A172 (cell line): ENCODE measurements at places on chromosomes 1 and 21. TPM values are rescaled to one million over a fixed set of nuclear protein-coding genes. Genes with fewer than 3 reads are reported as not detected.

The DCDC2B gene
- not detected in 2 replicates for total RNA-seq

The ZMPSTE24 gene
- total RNA-seq: 86.7 and 131 TPM in 2 replicates

The DNMT3L gene
- not detected in 2 replicates for total RNA-seq

The SRM gene
- 28.2 and 28.4 TPM in 2 replicates for total RNA-seq

The UBL4B gene
- 0.83 TPM in 1 of 2 replicates, not detected in the other for total RNA-seq

The ITLN2 gene
- total RNA-seq: not detected in 2 replicates

The PLPPR5 gene
- total RNA-seq: not detected in 2 replicates

The ANGPTL7 gene
- total RNA-seq: 17.9 and 21.8 TPM in 2 replicates

The LRRC3 gene
- total RNA-seq: 0.50 and 1.5 TPM in 2 replicates

The MAN1C1 gene
- total RNA-seq: 0.67 and 1.5 TPM in 2 replicates

The OR14C36 gene
- not detected in 2 replicates for total RNA-seq

The RORC gene
- 0.12 and 0.14 TPM in 2 replicates for total RNA-seq

The BRDT gene
- total RNA-seq: not detected in 2 replicates
